RWPE2 (cell line): ENCODE measurements at places on chromosomes 12 and 14.

DNA sequence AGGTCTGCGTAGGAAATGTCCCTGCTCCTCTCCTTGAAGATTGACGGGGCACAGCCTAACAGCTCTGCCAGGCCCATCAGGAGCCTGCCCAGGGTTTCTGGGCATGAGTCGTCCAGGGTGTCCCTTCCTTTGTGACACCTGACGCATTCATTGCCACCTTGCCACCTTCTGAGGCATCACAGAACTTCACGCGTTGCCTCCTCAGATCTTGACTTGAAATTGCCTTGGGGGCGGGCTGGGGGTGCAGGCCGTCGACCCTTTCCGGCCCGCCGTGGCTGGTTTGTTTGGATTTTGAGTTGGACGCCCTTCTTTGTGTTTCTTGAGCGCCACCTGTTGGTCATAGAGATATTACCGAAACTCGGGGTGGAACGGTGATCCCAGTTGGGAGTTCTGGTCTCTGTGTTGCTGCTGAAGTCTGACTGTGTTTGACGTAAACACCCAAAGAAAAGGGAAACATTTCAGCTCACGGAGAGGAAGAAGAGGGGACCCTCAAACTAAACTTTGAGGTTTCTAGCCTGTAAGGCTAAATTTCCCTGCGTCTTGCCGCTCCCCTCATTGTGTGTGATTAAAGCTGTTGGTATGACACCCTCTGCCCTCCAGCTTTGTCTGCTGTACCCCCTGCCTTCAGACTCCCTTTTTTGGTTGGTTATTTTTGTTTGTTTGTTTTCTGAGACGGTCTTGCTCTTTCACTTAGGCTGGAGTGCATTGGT lies 44.6 kb downstream of the MLXIP start:
- DNase-seq = no peak

DNA sequence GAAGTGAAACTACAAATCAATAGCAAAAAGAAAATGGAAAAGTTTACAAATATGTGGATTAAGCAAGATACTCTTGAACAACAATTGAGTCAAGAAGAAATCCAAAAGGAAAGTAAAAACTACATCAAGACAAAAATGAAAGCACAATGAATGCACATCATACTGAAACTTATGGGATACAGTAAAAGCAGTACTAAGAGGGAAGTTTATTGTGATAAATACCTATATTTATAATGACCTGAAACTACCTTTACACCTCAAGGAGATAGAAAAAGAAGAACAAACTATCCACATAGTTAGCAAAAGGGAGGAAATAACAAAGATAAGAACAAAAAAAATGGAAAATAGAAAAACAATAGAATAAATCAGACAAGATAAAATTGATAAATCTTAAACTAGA lies 375.0 kb downstream of the TRHDE start:
- DNase-seq = no peak

GRCh38 chr12:119381471-119382235 lies 47.1 kb downstream of the CCDC60 start:
- no peak for DNase-seq

- no peak for DNase-seq
Measured at GRCh38 chr12:108146035-108146893, 17.2 kb downstream of the WSCD2 start.

DNA sequence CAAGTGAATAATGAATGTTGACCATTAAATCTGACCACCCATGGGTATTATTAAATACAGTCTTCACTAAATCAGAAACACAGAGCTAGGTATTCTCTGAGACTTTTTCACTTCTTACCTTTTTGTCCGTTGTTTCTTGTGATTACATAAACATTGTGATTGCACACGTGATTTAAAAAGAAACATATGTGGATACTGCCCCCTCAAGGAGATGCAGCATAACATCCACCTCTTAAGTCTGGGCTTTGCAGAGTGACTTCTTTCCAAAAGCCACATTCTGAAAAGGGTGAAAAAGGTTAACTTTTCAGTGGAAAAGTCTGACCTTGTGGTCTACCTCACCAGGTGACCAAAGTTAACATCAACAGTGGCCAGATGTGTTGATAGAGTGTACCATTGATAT lies 185.5 kb upstream of the FAR2 start:
- DNase-seq = no peak

GRCh38 chr12:131242741-131243496 lies 289.2 kb downstream of the ADGRD1 start:
- DNase-seq = no peak

DNA sequence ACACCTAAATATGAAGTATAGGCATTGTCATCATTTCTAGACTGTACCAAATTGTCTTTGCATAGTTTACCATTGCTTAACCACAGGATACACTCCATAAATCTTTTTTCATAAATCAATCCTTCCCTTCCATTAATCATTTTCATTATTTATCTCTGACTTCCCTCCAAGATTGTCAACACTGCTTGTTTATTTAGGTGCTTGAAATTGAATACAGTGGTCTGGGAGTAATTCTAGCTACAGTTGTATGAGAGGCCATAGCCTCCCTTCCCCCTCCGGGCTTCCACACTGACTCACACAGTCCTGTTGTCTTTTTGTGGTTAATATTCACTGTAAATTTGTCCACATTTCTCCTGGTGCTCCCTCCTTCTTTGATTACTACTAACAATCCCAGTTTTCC lies 114.2 kb upstream of the ARID2 start:
- DNase-seq = no peak

DNA sequence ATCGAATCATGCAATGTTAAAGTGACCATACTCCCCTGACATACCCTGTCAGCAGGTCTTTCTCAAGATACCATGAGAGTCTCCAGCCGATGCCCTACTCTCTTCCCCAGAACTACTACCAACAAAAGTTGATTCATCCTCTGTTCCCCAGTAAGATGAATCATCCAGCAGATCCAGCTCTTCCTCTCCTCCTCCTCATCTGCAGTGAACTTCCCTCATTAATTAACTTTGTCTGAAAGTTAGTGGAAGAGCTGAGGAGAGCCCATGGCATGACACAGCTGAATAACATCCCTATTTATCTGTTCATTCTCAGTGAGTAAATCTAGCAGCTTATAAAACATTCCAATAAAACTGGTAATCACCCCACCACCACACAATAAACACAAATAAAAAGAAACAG lies 213.4 kb downstream of the EGLN3 start:
- DNase-seq = no peak

GRCh38 chr12:54463484-54463883 lies 9.9 kb downstream of the GTSF1 start:
- DNase-seq = no peak

GRCh38 chr14:101250336-101250947 lies 310.9 kb upstream of the DIO3 start:
- peak; percentile 56 for DNase-seq

- no peak for DNase-seq
Measured at GRCh38 chr12:107488666-107489065, 196.9 kb upstream of the PWP1 start.

GRCh38 chr12:8069582-8069981 lies 3.4 kb upstream of the C3AR1 start:
- no peak for DNase-seq

- no peak for DNase-seq
Measured at GRCh38 chr12:119375075-119375882, 40.8 kb downstream of the CCDC60 start.

DNA sequence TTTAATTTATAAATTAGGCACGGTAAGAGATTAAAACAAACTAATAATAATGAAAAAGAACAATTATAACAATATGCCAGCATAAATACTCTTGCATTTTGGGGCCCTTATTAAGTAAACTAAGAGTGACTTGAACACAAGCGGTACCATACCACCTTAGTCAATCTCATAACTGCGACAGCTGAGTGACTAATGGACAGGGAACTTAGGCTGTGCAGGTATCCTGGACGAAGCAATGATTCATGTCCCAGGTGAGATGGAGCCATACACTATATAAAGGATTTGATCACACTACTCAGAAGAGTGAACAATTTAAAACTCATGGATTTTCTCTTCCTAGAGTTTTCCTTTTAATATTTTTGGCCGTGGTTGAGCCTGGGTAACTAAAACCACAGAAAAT lies 4.3 kb downstream of the KLRC4 start:
- DNase-seq = no peak

DNA sequence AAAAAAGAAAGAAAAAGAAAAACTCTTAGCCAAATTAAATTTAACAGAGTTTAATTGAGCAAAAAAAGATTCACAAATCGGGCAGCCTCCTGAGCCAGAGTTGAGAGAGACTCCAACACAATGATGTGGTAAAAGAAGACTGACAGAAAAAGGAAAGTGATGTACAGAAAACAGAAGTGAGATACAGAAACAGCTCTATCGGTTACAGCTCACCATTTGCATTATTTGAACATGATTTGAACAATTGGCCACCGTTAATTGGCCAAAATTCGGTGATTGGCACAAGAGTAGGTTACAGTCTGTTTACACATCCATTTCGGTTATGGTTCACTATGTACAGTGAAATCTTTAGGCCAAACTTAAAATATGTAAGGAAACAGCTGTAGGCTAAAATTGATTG lies 117.7 kb downstream of the SPTSSA start:
- no peak for DNase-seq

DNA sequence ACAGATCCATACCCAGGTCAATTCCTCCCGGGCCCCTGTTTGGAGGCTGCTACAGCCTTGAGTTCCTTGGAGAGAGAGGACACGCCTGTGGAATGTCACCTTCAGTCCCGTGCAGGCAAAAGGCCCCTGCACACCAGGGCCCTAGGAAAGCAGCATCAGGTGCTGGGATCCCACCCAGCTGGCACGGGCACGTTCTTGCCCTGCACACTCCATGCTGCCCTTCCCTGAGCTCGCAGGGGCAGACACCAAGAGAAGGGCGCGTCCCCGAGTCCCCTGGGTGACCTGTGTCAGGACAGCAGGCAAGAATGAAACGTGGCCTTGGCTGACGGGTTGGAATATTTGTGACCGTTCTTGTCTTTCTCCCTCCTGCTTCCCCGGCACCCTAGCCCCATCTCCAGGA lies 67.7 kb downstream of the TSPAN11 start:
- DNase-seq = no peak

GRCh38 chr14:106210650-106211049 lies 684.3 kb downstream of the TMEM121 start:
- no peak for DNase-seq

GRCh38 chr14:59026081-59026480 lies 162.4 kb upstream of the DAAM1 start:
- no peak for DNase-seq

- DNase-seq = no peak
Measured at GRCh38 chr14:75301666-75302325, 23.2 kb downstream of the FOS start.

GRCh38 chr12:85713373-85713772 lies 122.8 kb downstream of the RASSF9 start:
- no peak for DNase-seq

DNA sequence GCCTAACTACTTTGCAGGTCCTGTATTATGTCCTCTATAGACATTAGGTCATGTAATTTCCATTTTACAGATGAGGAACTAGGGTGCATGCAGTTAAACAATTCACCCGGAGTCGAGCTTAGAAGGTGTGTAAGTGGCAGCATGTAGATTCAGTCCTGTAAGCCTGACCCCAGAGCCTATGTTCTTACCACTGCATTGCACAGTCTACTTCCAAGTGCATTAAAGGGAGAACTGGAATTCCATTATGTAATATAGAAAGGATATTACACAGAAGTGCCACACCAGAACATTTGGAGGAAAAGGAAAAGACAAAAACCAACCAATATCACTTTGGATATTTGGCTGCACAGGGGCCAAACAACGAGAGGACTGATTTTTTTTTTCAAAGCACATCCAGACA lies 1.2 kb downstream of the GLT8D2 start:
- DNase-seq = no peak

- no peak for DNase-seq
Measured at GRCh38 chr12:14007639-14008038, 26.2 kb upstream of the GRIN2B start.

DNA sequence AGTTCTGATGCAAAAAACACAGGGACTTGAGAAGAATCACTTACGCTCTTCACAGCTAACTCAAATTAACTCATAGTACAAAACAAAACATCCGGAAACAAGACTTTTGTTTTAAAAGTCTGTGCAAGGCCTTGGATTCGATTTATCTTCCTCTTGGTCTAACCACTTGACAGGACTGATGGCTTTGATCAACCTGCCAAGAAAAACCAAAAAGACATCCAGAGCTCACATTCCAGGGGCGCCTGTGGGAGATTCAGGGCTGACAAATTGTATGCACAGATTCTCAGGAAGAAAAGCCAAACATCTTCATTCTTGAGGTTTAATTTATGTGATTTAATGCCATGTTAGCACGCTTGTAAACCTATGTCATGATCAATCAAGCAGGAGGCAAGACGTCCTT lies 129.1 kb upstream of the TMCC3 start:
- no peak for DNase-seq

- no peak for DNase-seq
Measured at GRCh38 chr14:25247609-25248008, 197.7 kb upstream of the STXBP6 start.

GRCh38 chr14:76901171-76902055 lies 75.2 kb downstream of the LRRC74A start:
- no peak for DNase-seq

DNA sequence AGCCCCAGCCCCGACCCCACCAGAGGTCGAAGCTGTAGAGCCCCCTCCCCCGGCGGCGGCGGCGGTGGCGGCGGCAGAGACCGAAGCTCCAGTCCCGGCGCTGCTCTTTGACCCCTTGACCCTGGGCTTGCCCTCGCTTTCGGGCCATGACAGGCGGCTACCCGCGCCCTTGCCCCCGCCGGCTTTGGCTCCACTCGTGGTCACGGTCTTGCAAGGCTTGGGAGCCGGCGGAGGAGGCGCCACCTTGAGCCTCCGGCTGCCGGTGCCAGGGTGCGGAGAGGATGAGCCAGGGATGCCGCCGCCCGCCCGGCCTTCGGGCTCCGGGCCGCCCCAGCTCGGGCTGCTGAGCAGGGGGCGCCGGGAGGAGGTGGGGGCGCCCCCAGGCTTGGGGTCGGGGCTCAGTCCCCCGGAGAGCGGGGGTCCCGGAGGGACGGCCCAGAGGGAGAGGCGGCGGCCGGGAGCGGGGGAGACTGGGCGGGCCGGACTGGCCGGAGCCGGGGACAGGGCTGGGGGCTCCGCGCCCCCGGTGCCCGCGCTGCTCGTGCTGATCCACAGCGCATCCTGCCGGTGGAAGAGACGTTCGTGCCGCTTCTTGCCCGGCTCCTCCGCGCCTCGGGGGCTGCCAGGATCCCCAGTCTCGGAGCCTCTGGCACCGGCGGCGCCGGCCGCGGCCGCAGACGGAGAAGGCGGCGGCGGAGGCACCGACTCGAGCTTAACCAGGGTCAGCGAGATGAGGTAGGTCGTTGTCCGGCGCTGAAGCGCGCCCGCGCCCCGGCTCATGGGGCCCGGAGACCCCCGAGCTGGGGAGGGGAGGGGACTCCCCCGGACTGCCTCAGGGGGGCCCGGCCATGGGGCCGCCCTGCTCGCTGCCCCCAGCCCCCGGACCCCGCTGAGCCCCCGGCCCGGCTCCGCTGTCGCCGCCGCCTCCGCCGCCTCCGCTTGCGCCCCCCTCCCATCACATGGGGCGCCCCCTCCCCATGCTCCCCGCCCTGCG lies 778 bp downstream of the AGAP2 start:
- no peak for DNase-seq

GRCh38 chr14:68190032-68190431 lies 370.5 kb downstream of the RAD51B start:
- no peak for DNase-seq

GRCh38 chr14:70595443-70596185 lies 4.8 kb downstream of the MED6 start:
- DNase-seq = no peak
